ENCODE measurements at places on chromosomes 6 and 20.

DNA sequence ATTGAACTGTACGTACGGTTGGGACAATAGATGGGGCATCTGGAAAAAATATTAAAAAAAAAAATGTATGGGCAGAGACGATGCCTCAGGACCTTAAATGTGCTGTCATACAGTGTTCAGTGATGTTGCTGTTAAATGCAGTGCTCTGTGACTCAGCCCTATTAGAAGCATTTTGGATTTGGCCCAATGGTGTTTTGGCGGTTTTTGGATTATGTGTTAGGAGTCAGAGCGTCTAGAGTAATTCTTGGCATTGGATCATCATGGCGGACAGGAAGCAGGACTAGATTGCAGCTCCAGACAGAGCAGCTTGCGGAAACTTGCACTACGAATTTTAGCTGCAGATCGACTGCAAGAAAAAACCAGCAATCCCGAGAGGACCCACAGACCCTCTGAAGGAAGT is 280.0 kb downstream of the SOX4 start:
- no peak for DNase-seq

DNA sequence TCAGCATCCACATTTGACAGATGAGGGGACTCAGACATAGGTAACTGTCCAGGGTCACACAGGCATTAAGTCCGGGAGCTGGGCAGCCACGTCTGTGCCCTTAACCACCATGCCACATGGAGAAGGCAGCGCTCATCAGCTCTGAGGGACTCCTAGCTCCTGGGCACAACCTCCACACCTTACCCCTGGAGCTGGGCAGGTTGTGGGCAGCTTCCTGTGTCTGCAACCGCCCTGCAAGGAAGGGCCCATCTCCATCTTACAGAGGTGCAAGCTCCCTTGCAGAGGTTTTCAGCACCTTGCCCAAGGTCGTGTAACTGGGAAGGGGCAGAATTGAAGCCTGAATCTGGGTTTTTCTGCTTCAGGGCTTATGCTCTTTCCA is 7.9 kb downstream of the CCDC167 start:
- DNase-seq: no peak

- DNase-seq: no peak
Observed at GRCh38 chr6:1500913-1501312, 108.8 kb upstream of the FOXC1 start.

- no peak for DNase-seq
Observed at GRCh38 chr6:127990074-127990473, 89.2 kb upstream of the THEMIS start.

- no peak for DNase-seq
Observed at GRCh38 chr6:90079560-90080490, 185.6 kb downstream of the GJA10 start.

DNA sequence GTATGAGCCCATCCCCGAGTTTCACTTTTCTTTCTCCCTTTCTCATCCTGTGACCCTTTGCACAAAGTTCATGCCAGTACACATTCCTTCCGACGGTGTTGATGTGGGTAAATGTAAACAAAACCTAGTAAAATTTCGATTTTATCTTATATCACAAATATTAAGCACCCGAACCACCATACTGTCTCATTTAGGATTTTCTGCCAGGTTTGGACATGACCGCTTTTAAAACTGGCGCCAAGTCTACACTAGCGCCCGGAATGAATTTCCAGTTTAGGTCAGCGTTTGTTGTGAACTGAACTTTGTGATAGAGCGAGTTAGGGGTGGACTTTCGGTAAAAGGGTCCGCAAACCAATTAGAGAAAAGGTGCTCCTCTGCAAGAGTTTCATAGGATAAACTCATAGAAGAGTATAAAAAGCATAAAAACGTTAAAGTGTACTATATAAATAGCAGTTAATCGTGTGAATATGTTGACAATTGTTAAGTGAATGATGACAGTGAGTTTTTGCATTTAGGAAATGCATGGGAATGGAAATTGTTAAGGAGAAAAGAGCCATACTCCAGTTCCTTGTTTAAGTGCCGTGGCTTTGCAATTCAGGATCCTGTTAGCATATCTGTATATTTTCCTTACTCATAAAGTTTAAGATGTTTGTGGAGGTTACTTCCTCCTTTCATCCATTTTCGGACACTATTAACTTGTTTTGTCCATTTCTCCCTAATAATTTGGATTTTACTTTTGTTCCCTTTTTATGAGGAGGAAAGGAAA is 937 bp downstream of the AKAP7 start:
- DNase-seq: no peak

GRCh38 chr6:2465336-2465735 is 219.9 kb upstream of the GMDS start:
- DNase-seq: no peak

- DNase-seq: no peak
Observed at GRCh38 chr6:127446356-127446755, 12.8 kb downstream of the KIAA0408 start.

All from activated CD8-positive, alpha-beta memory T cell treated with anti-CD3 and anti-CD28 coated beads, Interleukin-2, amount 50 U/mL, for 48 hours (primary cell).